ENCODE measurements at places on chromosomes 2 and 18.
A peak's percentile ranks its signal among the peaks of the same experiment; 100 is the strongest.

GRCh38 chr2:58762176-58762781 is 521.2 kb upstream of the FANCL start:
- DNase-seq, result peak; percentile 51

DNA sequence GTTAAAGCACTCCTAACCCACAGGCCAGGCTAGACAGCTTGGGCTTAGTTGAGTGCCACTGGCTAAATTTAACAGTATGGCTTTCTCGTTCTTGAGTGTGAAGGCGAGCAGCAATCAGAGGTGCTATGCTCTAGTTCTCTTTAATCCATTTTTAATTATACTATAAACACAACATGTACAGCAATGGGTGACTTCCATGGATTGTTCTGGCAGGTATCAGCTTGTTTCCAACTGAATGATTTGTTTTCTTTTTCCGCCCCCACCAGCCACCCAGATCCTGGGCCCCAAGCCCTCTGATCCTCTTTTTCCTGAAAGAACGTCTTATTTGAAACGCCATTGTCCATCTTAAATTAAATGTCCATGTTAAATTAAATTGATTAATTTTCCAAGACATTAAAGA is 244.8 kb downstream of the IKZF2 start:
- DNase-seq, result no peak

GRCh38 chr2:12167525-12168317 is 421.3 kb downstream of the LPIN1 start:
- DNase-seq, result peak; percentile 79

- no peak for DNase-seq
These were observed 18.7 kb downstream of the MEMO1 start for GRCh38 chr2:31992025-31992579.

DNA sequence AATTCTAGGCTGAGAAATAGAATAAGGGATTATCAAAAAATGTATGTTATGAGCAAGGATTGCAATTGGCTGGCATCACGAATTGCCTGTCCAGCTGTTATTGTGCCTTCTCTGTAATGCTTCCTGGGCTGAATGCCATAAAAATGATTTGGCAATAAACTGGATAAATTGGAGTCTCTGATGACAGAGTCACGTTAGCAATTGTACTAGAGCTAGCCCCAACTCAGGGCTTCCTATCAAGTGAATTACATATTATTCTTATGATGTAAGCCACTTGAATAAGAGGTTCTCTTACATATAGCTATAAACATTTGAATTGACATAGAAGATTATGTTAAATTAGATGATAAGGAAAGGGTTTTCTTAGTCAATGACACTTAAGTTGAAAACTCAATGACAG is 607.5 kb upstream of the REG3G start:
- DNase-seq, result peak; percentile 10

DNA sequence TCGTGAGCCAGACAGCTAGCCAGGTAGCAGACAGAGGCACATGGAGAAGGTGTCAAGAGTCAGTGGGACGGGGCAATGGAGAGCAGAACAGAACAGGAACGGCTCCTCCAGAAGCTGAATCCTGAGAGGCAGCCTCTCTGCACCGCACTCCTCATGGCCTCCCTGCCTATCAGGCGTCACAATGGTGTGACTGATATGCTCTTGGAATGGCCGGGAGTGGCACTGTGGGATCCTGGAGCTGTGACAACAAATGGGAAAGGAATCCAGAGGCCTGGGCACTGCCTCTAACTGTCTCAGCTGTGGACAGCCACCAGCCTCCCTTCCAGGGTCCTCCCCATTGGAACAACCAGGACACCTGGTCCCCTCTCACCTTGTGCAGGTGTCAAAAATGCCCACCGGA is 89.1 kb upstream of the ID2 start:
- no peak for DNase-seq

DNA sequence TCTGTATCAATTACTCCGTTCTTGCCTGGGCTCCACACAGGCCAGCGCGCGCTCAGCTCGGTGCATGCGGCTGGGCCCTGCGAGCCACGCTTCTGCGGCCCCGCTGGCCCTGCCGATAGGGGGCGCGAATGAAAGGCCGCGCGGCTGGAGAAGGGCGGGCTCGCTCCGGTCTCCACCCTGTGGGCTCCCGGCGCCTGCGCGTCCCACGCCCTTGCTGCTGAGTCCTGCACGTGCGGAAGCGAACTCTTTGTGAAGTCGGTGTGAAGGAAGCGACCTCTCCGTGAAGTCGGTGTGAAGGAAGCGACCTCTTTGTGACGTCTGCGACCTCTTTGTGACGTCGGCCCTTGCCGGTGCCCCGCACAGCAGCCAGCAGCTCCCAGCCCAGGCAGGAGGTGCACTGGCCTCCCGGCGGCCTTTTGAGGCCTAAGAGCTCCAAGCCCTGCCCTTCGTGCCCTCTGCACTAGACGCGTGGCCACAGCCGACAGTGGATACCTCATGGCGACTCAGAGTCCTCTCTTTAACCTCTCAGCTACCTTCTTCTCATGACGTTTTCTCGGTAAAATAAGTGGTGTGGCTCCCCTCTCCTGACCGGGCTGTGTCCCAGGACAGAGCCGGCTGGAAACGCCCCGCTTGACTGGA is 391.9 kb upstream of the RAB6C start:
- DNase-seq, result no peak

- DNase-seq, result no peak
These were observed 10.8 kb downstream of the RFX8 start for GRCh38 chr2:101463911-101464641.

DNA sequence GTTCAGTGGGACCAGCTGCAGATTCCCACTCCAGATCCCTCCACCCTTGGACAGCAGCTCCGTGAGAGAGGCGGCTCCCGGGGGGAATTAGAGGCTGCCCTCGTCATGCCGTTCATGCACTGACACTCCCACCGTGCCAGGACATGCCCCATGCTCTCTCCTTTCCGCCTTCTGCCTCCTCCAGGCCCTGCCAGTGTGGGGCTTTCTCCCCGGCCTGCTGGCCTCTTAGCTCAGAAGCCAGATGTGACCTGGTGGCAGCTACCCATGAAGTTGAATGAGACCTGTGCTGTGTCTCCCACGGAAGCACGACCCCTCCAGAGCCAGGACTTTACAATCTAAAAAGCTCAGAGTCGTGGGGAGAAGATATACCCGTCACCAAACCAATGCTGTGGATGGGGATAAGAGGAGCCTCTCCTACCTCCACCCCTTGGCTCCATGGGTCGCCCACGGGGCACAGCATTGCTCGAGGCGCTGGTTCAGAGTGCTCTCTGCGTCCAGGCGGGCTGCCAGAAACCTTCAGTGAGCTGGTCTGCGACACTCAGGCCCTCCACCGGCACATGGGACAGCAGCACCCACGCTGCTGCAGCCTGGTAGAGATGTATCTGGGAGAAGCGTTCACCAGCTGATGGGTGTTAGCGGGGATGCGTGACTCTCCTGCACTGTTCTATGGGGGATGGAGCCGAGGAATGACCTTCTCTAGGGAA is 111.0 kb upstream of the GPC1 start:
- DNase-seq, result peak; percentile 70

- DNase-seq, result no peak
These were observed 20.1 kb upstream of the ROCK2 start for GRCh38 chr2:11364565-11364887.

DNA sequence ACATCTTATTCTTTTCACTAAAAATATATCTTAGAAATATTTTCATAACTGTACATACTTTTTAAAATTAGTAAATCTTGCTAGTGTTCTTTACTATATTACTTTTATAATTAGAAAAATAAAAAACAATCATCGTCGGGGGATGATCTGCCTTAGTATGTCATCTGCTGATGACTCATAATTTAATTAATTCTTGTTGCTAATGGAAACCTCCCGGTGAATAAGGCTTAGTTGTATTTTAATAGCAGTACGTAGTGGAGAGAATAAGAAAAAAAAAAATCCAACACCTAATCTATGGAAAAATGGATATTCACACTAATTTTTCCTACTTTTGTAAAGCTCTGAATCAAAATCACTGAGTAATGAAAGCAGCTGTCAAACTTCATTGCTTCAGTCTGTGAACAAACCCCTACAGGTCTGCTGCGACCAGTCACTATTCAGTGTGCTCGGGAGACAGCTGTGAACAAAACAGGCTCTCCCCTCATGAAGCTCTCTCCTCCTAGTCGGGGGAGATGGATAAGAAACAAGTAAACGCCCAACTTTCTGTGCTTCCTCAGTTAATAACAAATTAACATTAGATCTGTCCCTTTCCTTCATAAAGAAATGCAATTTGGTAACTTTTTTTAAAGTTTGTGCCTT is 97.4 kb upstream of the UPP2 start:
- peak; percentile 25 for DNase-seq

DNA sequence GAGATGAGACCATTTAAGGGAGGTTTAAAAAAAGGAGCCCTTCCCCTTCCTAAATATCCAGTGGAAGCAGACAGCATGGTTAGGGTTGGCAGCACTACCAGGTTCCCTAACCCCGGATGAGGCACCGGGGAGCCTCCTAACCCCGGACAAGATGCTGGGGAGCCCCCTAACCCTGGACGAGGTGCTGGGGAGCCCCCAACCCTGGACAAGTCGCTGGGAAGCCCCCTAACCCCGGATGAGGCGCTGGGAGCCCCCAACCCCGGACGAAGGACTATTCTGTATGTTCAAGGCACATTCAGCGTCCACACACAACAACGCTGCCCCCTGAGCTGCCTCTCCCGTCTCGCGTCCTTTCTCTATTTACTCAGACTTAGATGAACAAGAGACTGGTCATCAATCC is 51.9 kb downstream of the ANKMY1 start:
- DNase-seq, result no peak

DNA sequence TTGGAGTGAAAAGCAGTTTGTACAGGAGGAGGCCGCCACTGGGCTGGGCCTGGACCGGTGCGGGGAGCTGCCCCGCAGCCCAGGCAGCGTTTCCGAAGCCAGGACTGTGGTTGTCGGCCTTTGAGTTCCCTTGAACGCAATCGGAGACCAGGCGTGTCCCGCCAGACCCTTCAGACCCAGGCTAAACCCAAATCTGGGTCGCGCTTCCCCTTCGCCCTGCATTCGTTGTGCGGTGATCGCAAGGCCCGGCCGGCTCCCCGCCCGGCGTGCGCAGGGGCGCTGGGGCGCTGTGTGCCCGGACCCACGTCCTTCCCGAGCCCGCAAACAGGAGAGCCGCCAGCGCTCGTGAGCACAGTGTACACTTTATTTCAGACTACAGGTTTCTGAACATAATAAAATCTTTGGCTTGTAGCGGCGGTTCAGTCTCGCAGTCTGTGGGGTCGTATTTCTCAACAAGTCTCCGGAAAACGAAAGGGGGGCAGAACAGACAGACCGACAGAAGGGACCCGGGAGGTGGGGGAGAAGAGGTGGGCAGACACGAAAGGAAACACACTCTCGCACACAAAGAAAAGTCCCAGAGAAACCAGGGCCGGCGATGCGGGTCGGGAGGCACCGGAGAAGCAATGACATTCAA is 5.5 kb downstream of the EN1 start:
- DNase-seq, result no peak

- DNase-seq, result no peak
These were observed 51.1 kb downstream of the PTGR3 start for GRCh38 chr18:75157851-75158250.

DNA sequence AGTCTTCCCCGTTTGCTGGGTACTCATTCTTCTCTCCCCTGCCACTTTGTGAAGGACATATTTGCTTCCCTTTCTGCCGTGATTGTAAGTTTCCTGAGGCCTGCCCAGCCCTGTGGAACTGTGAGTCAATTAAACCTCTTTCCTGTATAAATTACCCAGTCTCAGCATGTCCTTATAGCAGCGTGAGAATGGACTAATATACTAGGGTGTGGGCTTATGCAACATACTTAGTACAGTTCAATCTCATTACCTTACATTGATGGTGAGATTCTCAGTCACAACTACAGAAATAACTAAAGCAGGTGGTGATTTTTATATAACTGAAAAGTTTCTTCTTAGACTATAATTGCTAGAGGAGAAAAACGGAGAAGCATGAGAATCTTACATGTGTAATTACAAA is 237.9 kb upstream of the MMADHC start:
- no peak for DNase-seq

GRCh38 chr2:13046557-13047165 is 329.9 kb downstream of the TRIB2 start:
- no peak for DNase-seq

DNA sequence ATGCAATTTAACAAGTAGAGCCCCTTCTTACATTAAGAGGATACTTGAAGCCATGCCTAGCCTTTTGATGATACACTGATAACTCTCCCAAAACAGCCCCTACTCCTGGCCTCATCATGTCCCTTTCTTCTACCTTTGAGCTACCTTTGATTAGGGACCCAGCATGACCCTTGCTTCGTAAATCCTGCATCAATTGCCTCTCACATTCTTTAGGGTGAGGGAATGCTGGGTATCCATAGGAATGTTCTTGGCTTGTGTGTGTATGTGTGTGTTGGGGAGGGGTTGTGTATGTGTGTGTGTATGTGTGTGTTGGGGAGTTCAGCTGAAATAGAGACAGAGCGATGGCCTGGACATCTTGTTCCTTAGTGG is 5.3 kb upstream of the KRCC1 start:
- no peak for DNase-seq

GRCh38 chr18:21109936-21110712 is 1.5 kb downstream of the ROCK1 start:
- no peak for DNase-seq

DNA sequence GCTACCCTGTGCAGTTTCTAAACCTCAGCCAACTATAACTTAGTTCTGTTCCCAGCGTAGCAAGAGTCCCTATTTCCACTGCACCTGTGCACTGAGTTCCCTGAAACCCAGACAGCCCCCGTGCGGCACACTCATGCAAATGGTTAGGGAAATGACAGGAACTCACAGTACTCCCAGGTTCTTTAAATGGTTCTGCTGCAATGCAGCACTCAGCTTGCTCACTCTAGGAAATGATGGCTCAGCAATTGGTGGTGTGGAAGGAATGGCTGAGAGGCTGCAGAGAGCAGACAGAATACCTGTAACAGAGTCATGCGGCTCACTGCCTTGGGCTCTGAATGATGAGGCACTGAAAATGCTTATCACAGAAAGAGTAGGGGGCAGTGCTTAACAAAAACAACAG is 143.0 kb downstream of the RAD51AP2 start:
- no peak for DNase-seq

GRCh38 chr18:48459016-48459415 is 49.8 kb upstream of the ZBTB7C start:
- DNase-seq, result no peak

DNA sequence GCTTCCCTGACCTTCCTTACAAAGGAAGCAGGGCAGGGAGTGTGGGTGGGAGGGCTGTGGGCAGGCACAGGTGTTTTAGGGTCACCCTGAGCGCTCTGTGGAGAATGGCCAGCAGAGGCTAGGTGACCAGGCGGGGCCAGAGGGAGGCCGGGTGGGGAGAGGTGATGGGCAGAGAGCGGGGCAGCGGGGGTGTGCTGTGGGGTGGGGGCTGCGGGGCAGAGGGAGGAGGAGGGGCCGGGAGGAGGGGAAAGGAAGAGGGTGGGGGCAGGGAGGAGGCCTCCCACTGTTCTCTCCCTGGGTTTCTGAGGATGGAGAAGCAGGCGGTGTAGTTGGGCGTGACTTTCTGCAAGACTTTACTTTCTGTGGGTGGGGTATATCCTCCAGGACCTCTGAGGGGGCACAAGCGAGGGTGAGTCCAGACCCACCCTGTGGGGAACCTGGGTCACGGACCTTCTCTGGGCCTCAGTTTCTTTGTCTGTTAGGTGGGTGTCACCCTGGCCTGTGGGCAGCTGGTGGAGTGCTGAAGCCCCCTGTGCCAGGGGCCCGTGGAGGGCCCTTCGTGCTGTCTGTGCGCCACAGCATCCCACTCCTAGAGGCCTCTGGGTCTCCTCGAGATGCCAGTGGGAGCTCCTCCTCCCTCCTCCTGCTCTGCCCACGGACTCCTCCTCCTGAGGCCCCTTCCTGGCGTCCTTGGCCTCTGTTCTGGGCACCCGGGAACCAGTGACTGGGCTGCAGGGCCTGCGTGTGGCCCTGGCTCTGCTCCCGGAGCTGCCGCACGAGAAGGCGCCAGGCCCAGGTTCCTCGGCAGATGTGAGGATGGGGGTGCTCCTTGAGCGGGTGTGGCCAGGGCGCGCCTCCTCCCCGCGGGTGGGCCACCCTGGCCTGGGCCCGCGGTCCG is 6.3 kb upstream of the NEU4 start:
- no peak for DNase-seq

Data from BE2C (cell line).